ENCODE measurements at places on chromosomes 6 and 20.

- no peak for DNase-seq
Measured at GRCh38 chr6:16146028-16146427, 17.1 kb downstream of the MYLIP start.

DNA sequence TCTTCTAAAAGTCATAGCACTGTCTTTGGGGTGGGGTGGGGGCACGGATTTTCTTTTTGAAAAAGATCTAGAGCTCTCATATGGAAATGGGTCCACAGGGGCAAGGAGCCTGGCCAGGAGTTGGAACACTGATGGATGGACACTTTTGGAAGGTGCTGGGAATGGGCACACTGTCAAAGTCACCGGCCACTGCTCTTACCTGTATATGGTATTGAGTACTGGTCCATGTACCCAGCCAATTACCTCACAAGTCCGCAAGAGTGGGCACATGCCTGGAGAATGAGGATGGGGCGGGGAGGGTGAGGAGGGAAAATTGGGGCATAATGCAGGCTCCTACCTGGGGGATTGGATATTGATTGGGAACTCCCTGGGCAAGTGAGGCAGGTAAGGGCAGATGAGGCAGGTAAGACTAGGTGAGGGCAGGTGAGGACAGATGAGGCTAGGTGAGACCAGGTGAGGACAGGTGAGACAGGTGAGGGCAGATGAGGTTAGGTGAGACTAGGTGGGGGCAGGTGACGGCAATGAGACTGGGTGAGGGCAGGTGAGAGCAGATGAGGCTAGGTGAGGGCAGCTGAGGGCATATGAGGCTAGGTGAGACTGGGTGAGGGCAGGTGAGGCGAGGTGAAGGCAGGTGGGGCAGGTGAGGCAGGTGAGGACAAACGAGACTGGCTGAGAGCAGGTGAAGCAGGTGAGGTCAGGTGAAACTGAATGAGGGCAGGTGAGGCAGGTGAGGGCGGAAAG, 167.9 kb downstream of the NRN1 start:
- no peak for DNase-seq

GRCh38 chr20:41133709-41134361, 3.5 kb upstream of the PLCG1 start:
- DNase-seq, result no peak

DNA sequence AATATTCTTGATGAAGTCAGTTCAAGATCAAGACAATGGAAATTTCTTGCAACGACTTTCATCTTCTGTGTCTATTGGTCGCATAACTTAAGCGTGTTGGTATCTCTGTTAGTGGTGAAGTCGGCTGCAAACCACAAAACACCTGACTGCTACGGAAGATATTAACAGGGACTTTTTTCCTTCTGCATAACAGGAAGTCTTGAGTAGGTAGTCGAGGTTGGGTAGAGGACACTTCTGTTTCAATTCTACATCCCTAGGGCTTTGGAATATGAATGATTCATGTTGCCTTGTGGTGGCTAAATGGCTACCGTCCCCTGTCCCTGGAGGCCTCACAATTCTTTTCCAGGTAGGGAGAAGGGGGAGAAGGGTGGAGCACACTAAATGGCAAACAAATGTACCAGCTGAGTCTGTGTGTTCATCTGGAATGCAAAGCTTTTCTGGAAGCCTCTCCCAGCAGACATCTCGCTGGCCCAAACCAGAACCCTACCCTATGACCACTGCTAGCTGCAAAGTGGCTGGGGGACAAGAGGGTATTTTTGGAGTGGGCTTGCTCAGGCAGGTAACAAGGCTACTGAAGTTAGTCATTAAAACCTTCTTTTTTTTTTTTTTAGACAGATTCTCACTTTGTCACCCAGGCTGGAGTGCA, 34.6 kb upstream of the NKX2-2 start:
- DNase-seq, result peak; percentile 56

DNA sequence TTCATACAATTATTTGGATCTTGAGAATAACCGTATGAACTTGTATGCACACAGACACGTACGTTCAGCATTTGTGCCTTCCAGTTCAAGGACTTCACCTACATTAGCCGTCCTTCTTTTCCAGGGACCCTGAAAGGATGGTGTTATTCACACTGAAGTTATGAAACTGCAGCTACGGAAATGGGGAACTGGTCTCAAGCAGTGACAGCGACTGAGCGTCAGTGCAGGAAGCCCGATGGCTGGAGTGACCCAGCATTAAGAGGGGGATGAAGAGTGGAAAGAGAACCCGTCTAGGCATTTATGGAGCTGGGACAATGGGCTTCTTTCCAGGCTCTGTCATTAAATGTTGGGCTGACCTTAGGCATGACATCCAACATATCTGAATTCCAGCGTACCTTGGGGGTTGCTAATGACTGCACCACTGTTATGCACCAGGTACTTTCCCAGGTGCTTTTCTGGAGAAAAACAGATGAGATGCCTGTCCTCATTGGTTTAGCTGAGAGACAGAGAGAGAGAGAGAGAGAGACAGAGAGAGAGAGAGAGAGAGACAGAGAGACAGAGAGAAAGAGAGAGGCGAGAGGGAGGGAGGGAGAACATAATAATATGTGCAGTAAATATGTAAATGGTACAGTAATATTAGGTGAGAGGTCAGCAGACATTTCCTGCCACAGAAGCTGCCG, 204.7 kb upstream of the EXOC2 start:
- DNase-seq, result no peak

DNA sequence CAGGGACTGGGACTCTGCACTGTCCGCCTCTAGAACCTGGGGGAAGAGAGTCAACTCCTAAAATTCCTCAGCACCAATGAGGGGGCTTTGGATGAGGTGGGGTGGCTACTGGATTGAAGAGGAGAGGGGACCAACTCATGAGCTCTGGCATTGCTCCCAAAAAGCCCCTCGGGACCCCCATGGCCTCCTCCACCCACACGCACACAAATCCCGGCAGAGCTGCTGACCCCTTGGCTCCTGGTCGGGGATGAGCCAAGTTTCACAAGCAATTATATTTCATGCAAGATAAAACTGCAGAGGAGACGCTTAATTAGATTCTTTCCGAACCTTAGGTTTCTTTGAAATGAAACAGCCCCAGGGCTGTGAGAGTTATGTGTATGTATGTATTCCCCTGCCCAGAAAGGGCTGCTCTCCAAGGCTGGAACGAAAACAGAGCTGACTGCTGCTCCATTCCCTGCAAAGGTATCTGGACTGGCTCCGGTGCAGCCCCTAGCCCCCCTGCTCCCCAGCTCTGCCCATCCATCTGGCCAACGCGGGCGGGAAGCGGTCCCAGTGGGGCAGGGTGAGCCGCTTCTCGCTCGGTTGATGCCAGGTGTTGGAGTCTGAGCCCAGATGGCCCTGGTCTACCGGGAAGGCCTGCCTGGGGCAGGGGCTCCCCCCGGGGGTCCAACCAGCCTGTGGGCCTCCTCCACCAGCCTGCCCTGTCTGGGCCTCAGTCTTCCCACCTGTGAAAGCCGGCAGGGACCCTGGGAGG, 46.8 kb upstream of the STX16 start:
- no peak for DNase-seq

DNA sequence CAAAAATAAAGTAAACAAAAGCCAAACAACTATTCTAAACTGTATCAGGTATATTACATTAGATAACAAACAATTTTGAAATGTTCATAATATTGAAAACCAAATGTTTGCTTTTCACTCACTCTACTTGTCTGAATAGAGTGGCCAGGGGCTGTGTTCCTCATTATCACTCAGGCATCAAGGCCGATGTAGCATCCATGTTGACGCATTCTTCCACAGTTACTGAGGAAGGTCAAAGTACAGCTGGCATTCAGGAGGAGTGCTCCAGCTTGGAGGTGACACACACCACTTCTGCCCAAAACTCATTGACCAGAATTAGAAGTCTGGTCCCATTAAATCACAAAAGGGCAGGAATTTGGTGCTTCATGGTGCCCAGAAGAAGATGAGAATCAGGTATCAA, 137.6 kb upstream of the MANEA start:
- DNase-seq, result no peak

- no peak for DNase-seq
Measured at GRCh38 chr6:161482517-161482858, 208.6 kb upstream of the AGPAT4 start.

GRCh38 chr20:62454904-62455636, 20.7 kb downstream of the GATA5 start:
- DNase-seq, result no peak

DNA sequence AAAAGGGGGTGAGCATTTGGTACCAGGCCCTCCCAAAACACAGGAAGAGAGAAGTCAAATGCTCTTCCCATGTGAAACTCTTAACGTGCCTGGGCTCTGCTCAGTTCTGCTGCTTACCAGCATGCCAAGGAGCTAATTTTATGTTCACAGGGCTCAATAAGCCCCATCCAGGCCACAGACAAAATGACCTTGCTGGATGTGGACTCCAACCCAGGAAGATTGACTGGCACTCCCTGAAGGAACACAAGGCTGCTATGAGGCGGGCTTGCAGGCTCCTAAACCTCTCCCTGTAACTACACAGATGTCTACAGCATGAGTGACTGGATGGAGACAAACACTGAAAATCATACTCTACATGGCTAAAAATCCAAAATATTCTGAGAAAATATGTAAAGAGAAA, 50.6 kb downstream of the CHD6 start:
- no peak for DNase-seq

GRCh38 chr6:3406362-3406821, 50.5 kb downstream of the SLC22A23 start:
- no peak for DNase-seq
